ENCODE measurements at places on chromosomes 13 and 19.

- peak; percentile 89 for ATAC-seq
These were observed 31.3 kb downstream of the TINCR start for GRCh38 chr19:5536337-5536894.

GRCh38 chr19:33960566-33960965, 163.9 kb downstream of the KCTD15 start:
- ATAC-seq: no peak

GRCh38 chr19:4052114-4052992, 14.3 kb downstream of the ZBTB7A start:
- ATAC-seq: peak; percentile 63

GRCh38 chr19:30169196-30169900, 202.8 kb upstream of the ZNF536 start:
- no peak for ATAC-seq

DNA sequence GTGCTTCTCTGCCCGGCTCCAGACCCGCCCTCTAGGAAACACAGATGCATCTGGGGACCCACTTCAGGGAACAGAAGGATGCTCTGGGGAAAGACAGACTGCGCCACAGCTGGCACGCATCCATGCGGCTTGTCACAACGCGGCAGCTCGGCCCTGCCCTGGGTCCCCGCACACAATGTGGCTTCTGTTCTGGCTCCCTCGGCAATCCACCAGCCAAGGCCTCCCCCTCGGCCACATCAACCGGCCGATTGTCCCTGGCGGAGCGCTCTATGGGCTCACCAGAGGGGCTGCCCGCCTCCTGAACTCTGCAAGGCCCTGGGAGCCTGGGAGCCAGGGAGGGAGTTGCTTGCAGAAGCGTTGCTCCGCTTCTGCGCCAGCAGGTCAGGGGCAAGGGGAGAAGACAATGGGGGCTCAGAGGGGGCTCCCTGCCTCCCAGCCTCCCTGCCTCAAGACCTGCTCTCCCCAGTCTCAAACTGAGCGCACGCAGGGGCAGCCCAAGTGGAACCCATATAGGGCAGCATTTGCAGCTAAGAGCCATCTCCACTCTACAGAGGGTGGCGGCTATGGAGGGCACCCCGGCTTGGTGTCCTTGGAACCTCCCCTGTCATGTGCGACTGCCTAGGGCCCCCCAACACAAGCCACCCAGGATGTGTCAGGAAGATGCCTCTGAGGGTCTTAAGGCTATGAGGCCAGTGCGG, 37.9 kb downstream of the MLLT1 start:
- no peak for ATAC-seq

GRCh38 chr13:36431204-36432105, 840 bp upstream of the CCNA1 start:
- peak; percentile 72 for ATAC-seq

- ATAC-seq: no peak
These were observed 60.0 kb downstream of the ZNF627 start for GRCh38 chr19:11657307-11657706.

- ATAC-seq: no peak
These were observed 11.6 kb downstream of the CLDN10 start for GRCh38 chr13:95564091-95564490.

- peak; percentile 83 for ATAC-seq
These were observed 626.1 kb upstream of the SLITRK6 start for GRCh38 chr13:86425170-86425815.

GRCh38 chr13:106689906-106690305, 122.0 kb upstream of the ARGLU1 start:
- ATAC-seq: no peak

GRCh38 chr13:36108342-36108741, 22.8 kb downstream of the DCLK1 start:
- no peak for ATAC-seq

DNA sequence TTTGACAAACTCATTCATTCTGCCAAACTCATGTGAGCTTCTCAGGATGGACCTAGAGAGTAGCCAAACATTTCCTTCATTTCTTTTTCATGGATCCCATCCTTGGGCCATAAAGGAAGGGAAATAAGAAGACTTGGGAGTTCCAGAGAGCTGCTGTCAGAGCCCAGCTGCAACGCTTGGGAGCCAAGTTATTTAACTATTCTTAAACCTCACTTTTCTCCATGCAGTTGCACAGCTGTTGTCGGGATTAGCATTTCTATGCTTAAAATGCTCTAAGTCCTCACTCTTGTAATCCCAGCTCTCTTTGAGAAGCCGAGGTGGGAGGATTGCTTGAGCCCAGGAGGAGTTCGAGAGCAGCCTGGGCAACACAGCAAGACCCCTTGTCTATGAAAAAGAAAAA, 11.7 kb upstream of the CASP14 start:
- ATAC-seq: no peak

- ATAC-seq: no peak
These were observed 25.9 kb downstream of the PRAM1 start for GRCh38 chr19:8476524-8476923.

GRCh38 chr13:19959831-19960652, 1.5 kb downstream of the ZMYM2 start:
- peak; percentile 49 for ATAC-seq

DNA sequence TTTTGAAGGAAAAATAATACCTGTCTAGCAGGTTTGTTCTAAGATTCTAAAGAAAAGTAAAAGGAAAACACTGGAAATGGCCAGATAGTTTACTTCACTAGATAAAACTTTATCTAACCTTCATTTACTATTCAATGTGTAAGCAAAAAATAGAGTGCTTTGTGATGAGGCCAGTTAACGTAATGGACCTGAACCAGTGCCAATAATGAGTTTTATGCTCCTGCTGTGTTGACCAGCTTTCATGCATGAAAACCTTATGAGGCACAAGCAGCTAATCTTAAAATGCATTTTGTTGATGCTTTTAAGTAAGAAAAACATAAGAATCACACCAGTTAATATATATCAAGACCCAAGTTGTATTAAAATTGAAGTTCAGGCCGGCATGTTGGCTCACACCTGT, 617.2 kb upstream of the GPC6 start:
- ATAC-seq: no peak

- ATAC-seq: no peak
These were observed 1.2 kb downstream of the ZSWIM9 start for GRCh38 chr19:48171710-48172109.

DNA sequence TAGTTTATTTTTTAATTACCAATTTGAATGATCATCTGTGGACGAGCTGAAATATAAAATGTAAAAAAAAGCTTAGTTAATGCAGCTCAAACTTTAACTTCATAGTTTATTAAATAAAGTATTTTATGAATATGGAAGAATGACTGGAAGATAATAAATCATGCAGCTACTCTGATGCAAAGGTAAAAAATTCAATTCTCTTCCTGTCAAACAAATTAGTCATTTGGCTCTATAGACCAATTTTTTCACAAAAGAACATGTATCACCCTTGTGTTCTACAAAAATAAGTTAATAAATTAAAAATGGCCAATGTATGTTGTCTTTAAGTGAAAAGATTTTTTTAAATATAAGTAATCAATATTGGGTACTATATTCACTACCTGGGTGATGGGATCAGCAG, 26.2 kb downstream of the EXOSC8 start:
- no peak for ATAC-seq

- peak; percentile 60 for ATAC-seq
These were observed 39.9 kb upstream of the CEACAM8 start for GRCh38 chr19:42634409-42635232.

GRCh38 chr19:44694184-44694579, 4.8 kb upstream of the CEACAM16 start:
- no peak for ATAC-seq

GRCh38 chr19:56306016-56306415, 8.6 kb downstream of the ZSCAN5A start:
- ATAC-seq: no peak

- no peak for ATAC-seq
These were observed 64.8 kb downstream of the UNC13A start for GRCh38 chr19:17623224-17623935.

DNA sequence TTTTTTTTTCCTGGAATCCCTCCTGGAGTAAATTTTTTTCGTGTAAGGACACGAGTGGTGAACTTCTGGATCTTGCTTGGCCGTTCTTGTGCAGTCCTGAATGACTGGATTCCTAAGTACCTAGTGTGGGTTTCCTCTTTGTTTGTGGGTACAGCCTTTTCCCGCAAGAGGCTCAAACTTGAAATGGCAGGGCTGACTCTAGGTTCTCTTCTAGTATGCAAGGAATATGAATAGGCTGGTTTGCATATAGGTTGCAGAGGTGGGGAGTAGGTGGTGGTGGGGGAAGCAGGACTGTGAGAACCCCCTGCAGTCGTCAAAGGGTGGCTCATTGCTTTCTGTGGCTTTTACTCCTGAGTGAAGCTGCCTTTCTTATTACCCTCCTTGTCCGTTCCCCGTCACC, 13.6 kb downstream of the UBAC2 start:
- ATAC-seq: no peak

GRCh38 chr13:54194233-54195024, 1165.8 kb downstream of the OLFM4 start:
- peak; percentile 83 for ATAC-seq

DNA sequence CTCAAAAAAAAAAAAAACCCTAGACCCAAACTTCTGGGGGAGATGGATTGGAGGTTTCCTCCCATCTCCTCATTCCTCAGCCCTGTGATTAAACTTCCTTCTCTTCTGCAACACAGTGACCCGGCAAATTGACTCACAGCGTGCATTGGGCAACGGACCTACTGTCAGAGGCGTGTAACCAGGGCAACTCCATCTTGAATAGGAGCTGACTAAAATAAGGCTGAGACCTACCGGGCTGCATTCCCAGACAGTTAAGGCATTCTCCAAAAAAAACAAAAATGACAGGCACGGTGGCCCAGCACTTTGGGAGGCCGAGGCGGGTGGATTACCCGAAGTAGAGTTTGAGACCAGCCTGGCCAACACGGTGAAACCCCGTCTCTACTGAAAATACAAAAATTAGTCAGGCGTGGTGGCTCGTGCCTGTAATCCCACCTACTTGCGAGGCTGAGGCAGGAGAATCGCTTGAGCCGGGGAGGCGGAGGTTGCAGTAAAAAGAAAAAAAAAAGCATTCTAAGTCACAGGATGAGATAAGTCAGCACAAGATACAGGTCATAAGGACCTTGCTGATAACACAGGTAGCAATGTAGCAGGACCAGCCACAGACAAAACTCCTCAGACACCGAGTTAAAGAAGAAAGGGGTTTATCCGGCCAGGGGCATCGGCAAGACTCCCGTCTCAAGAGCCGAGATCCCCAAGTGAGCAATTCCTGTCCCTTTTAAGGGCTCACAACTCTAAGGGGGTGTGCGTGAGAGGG, 5.4 kb upstream of the NLRP7 start:
- no peak for ATAC-seq

DNA sequence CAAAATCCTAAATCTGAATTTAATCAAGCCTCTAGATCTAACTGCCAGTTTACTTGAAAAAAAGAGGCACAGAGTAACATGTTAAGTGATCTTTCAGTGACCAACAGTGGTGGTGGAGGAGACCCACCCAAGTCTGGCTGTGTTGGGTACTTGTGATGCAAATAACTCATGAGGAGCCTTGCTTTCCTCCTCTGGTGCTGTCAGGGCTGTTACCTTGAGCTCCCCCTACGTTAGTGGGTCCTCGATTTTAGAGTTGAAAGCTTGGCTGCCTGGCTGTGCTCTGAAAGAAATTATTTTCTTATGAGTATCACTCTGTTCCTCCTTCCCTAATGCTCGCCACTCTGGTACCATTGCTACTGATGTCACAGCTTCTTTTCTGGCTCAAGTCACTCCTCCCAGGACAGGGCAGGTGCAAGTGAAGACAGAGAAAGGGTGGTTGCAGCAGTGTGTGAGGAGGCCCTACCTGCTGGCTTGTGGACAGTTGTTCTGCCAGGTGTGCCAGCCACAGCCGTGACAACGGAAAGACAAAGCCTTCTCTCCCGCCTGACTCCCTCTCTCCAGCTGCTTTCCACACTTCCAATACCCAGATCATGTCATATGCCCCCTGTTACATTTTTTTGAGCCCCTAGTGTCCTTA, 6.5 kb upstream of the SUPT20H start:
- ATAC-seq: no peak

DNA sequence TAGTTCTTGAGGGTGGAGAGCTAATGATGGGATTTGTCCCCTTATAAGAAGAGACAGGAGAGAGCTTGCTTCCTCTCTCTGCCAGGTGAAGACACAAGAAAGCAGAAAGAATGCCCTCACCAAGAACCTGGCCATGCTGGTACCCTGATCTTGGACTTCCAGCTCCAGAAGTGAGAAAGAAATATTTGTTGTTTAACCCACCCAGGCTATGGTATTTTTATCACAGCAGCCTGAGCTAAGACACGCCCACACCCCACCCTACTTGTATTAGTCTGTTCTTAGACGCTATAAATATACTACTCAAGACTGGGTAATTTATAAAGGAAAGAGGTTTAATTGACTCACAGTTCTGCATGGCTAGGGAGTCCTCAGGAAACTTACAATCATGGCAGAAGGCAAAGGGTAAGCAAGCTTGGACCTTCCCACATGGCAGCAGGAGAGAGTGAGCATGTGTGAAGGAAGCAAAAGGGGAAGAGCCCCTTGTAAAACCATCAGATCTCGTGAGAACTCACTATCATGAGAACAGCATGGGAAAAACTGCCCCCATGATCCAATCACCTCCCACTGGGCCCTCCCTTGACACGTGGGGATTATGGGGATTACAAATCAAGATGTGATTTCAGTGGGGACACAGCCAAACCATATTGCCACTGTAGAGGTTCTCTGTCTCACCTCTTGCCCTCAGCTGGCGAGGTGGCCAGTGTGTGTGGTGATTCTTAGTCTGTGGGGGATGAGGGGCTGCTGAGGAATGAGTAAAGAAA, 57.4 kb upstream of the RCBTB2 start:
- ATAC-seq: peak; percentile 2

DNA sequence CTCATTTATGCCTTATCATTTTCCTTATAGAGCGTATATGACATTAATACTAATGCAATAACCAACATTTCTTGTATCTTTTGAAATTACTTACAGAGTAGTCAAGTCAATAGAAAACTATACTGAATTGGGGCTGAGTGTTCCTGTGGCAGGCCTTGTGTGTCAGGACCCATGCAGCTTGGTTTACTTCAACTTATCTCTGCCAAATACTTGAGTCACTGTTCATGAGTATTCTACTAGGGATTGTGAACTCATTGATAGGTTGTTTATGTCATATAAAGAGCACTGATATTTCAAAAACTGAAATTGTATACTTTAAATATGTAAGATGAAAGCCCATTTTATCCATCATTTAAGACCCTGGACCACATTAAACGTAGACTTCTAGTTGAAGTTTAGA, 688.6 kb upstream of the SLITRK1 start:
- no peak for ATAC-seq

- ATAC-seq: no peak
These were observed 103.4 kb upstream of the POSTN start for GRCh38 chr13:37701972-37702371.

GRCh38 chr13:96904232-96904631, 90.0 kb downstream of the OXGR1 start:
- ATAC-seq: no peak

DNA sequence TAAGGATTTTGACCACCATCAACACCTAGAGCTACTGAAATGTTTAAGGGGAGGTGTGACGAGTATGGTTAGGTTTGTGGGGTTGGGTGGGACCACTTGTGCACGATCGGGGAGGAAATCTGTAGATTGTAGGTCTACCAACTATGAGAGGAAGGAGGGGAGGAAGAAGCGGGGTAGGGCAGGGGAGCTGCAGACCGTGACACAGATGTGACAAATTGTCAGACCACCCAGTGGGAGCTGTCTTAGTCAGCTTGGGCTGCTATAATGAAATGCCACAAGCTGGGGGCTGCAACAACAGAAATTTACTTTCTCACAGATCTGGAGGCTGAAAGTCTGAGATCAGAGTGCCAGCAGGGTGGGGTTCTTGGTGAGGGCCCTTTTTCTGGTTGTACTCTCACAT, 62.2 kb upstream of the ARGLU1 start:
- ATAC-seq: no peak

Data from motor neuron (in vitro differentiated cells).